Muscle of arm (tissue), 14 donors: ENCODE measurements at places on chromosomes 4 and X. TPM values are rescaled to one million over a fixed set of nuclear protein-coding genes. Genes with fewer than 3 reads are reported as not detected.

HERC5 gene
- polyA plus RNA-seq = 4.7 TPM

FAM184B gene
- 1.8 TPM for polyA plus RNA-seq

UNC5C gene
- polyA plus RNA-seq = 1.0 TPM

DNA sequence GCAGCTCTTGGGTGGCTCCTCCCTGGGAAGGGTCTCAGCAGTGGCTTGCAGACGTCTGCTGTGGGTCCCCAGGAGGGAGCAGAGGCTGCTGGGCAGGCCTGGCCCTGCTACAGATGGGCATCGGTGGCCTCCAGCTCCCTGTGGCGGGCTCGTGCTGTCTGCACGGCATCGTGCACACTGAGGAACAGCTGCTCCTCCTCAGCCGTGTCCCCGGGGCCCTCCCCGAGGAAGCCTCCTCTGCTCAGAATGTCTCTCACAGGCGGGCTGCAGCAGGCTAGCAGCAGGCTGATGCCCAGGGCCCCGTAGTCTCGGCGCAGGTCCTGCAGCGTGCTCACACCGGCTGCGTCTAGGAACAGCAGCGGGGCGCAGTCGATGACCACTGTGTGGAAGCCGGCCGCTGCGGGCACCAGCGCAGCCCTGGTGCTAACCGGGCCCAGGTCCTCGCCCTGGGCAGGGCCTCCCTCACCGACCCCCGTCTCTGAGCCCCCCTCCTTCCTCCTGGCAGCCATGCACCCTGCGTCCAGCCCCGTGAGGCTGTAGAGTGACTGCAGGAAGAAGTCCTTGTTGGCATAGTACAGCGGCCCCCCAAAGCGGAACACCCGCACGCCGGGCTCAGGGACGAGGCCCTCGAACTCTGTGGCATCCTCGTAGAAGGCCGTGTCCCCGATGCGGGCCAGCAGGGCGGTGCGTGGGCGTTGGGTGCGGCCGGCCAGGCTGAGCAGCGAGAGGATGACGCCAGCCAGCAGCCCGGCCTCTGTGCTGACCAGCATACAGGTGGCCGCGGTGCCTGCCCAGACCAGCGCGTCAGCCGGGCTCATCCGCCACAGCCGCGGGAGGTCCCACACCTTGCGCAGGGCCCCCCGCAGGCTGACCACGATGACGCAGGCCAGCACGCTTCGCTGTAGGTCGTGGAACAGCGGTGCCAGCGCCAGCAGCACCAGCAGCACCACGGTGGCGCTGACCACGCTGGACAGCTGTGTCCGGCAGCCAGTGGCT, 2.2 kb downstream of the IDUA start:
- DNase-seq = no peak

GRCh38 chr4:182944484-182945213, 27.5 kb upstream of the DCTD start:
- DNase-seq = no peak

- DNase-seq = no peak
Measured at GRCh38 chrX:130300010-130300282, 31.2 kb upstream of the ZNF280C start.

GRCh38 chr4:37650481-37650880, 35.7 kb downstream of the RELL1 start:
- no peak for DNase-seq

- DNase-seq = peak; percentile 40
Measured at GRCh38 chrX:85244450-85245211, 840 bp downstream of the ZNF711 start.

HDX gene
- polyA plus RNA-seq = 5.8 TPM

GRCh38 chrX:154466907-154467306, 8.8 kb downstream of the PLXNA3 start:
- no peak for DNase-seq

GRCh38 chr4:165167650-165168049, 39.7 kb upstream of the KLHL2 start:
- DNase-seq = no peak

GRCh38 chr4:173152104-173152503, 16.5 kb upstream of the GALNT7 start:
- no peak for DNase-seq
